ENCODE measurements at places on chromosomes 3 and 15.

DNA sequence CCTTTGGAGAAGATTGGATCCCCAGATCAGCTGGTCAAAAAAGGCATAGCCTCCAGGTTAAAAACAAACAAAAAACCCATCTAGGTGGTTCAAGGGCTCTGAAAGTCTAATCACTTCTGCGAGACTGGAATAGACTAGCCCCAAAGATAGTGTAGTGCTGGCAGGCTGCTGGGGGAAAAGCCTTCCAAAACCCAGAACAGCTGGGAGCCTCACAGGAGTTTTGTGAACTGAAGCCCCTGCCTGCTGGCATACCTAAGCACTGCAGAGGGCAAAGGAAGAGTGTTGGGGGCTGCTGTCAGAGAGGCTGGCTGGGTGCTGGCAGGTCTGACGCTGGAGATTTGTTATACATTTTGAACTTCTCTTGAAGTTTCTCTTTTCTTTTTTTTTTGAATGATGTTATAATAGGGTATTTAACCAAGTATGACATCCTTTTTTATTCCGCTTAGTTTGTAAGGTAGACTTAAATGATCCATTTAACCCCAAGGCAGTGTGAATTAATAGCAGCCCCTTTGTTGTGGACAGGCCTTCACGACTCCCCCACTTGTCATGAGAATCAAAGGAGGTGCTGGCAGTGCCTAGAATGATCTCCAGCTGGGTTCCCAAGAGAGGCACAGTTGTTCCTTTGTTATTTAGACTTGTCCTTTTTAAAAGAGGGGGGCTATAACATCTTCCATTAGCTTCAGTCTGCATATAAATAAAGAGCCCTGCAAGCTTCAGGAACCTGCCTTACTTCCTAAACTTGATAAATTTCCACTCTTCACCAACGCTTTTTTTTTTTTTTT is 53.9 kb downstream of the CRTC3 start:
- no peak for DNase-seq

GRCh38 chr15:60118626-60119025 is 114.5 kb downstream of the FOXB1 start:
- no peak for DNase-seq

DNA sequence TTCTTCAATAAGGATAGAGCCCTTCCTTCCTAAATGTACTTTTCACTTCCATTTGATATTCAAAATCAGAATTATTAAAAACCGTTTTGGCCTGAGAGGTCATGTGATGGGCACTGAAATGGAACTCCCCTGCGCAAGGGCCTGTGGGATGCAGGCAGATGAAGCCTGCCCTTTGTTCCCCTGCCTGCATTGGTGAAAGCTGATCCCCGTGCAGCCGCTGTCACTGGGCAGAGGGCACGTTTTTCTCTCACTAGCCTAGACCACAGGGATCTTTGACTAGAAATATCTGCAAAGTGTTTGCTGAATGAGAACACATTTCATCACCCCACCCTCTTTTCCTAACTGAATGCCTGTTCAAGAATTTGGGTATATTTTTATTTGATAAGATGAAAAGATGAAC is 74.9 kb downstream of the TIPARP start:
- no peak for DNase-seq

GRCh38 chr3:52388933-52389332 is 56.0 kb downstream of the SEMA3G start:
- no peak for DNase-seq

DNA sequence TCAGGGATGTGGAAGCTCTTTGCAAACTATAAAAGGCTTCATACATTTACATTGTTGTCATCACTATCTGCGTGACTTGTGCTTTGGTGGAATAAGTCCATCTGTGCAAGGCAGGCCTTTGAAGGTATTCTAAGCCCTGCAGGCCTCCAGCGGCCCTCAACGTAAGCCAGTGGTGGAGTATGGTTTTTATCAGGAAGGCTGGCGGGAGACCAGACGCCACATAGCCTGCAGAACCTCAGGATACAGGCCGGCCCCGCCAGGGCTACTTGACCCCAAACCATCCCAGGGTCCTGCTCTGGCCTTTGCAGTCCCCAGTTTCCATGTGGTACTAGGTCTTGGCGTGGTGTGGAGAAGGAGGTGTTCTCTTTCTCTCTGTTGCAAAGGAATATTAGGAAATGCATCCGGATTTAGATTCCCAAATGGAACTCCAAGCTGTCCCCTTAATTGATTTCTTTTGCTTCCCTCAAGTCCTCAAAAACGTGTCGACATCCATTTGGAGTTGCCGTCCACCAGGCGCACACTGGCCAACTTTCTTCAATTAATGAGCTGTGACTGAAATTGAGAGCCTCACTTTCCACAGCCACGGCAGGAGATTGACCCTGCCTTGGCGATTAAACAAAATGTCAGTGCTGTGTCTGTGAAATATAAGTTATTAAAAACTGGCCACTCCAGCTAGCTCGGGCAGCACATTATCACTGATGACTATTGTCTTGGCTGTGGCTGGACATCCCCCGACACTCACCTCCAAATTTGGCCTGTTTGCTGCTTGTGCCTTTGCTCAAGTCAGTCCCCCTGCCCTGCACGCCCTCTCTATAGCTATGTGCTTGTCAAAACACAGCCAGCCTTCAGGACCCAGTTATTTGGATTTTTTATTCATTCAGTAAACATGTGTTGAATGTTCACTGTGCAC is 239.8 kb upstream of the TLE3 start:
- no peak for DNase-seq

- DNase-seq: no peak
These were observed 27.3 kb downstream of the CD276 start for GRCh38 chr15:73711526-73711925.

DNA sequence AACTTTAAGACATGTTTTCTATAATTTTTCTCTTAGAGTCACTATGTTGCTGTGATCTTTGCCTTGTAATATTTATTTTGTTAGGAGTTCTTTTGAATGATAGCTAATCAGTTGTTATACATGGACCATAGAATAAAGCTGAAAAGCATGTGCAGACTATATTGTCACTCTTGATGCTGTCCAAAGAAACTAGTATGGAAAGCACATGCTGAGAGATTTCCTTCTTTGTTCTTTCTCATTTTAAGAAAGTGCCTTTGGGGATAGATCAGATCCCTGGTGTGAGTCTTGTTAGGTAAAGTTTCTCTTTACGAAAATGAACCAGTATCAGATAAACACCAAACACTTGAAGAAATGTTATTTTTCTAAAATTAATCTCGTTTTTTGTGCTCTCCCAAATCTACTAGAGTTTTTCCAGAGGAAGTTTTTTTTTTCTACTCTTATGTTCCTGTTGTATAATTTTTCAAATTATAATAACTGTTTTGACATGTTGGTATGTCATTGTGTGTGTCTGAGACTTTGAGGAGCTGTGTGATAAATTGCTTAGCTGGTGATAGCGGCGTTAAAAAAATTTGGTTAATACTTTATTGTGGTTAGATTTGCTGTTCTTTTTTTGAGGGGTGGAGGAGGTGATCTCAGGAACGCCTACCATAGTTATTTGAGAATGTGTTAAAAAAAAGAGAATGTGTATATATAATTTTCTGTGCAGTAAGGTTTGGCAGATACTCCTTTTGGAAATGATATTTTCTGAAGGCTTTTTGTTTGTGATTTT is 2.2 kb downstream of the PIAS1 start:
- no peak for DNase-seq

DNA sequence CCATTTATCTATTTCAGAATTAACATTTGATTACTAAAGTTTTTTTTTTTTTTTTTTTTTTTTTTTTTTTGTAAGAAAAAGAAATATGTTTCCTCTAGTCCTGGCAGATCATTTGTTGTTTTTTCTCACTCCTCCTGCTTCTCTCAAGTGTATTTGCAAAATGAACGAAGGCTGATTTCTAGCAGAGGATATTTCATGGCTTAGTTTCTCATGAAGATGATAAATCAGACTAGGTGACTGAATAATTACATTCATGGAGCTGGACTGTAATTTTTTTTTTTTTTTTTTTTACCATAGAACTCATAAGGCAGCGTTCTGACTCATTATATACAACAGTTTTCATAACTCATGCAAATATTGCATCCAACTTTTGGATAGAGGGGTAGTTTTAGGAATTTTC is 332.5 kb upstream of the SEMA6D start:
- DNase-seq: no peak

DNA sequence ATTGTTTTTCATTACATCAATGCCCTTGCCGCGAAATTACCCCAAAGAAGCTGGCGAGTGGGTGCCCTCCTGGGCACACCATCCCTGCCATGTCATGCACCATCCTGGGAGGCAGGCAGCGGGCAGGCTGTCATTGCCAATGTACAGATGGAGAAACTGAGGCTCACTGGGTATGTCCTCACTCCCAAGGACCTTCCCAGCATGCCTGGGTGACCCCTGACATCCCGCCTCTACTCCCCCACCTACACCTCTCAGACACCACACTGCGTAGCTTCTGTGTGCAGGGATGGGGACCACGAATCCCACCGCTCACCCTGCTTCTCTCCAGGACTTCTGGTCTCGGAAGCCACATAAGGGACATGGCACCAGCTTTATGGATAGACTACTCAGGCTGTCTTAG is 41.0 kb upstream of the SLC41A3 start:
- no peak for DNase-seq

DNA sequence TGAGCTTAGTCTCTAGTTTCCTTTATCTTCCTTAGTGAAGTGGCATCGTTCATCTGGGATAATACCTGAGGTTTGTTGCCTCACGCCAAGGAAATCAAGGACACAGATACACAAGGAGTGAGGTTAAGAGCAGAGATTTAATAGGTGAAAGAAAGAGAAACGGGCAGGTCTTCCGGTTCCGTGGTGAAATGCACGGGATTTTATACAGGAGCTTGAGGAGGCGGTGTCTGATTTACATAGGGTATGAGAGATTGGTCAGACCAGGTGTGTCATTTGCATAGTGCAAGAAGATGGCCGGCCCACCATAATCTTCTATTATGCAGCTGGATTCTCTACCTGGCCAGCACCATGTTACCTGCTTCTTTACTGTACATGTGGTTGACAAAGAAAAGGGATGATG is 17.2 kb downstream of the ARRDC4 start:
- no peak for DNase-seq

DNA sequence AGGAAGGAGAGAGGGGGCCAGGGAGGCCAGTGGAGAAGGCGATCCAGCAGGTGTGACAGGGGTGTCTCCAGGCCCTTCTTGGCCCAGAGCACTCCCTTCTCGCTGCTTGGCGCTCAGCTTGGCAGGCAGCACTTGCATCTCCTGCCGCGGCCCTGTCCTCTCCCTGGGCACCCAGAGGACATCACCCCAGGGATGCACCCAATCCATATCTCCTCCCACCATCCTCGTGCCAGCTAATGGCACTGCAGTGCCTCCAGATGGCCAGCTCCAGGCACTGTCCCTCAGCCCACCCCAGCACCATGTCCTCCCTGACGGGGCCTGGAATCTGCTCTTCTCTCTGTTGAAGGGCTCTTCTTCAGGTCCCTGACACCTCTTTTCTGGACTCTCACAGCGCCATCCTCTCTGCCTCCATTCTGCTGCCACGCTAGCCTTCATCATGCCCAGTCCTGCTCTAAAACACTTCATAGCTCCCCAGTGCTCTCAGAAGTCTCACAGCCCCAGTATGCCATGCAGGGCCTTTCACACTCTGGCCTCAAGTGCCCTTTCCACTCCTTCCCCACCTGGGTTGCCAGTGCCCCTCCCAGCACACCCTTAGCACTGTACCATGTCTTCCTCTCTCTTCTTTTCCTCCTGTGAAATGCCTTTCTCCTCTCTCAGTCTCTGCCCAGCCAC is 106.8 kb upstream of the SLC6A11 start:
- no peak for DNase-seq
